ENCODE measurements at places on chromosomes 16 and 17.

GRCh38 chr17:77842528-77843147, 115.9 kb upstream of the TNRC6C start:
- no peak for DNase-seq

GRCh38 chr16:70438585-70438968, 323 bp downstream of the ST3GAL2 start:
- no peak for DNase-seq

- no peak for DNase-seq
Observed at GRCh38 chr17:74555427-74555940, 9.6 kb upstream of the CD300C start.

- DNase-seq: no peak
Observed at GRCh38 chr17:67747681-67748235, 30.0 kb downstream of the NOL11 start.

GRCh38 chr17:72378414-72379390, 257.9 kb downstream of the SOX9 start:
- DNase-seq: no peak

- no peak for DNase-seq
Observed at GRCh38 chr16:23466162-23466885, 13.3 kb upstream of the COG7 start.

DNA sequence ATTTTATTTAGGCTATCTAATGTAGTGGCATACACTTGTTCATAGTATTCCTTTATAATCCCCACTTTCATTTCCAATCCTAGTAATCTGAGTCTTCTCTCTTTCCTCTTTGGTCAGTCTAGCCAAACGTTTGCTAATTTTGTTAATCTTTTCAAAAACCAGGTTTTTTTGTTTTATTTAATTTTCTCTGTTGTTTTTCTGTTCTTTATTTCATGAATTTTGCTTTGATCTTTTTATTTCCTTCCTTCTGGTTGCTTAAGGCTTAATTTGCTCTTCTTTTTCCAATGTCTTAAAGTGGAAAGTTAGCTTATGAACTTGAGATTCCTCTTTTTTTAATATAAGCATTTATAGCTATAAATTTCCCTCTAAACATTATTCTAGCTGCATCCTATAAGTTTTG, 68.9 kb downstream of the NACA2 start:
- no peak for DNase-seq

DNA sequence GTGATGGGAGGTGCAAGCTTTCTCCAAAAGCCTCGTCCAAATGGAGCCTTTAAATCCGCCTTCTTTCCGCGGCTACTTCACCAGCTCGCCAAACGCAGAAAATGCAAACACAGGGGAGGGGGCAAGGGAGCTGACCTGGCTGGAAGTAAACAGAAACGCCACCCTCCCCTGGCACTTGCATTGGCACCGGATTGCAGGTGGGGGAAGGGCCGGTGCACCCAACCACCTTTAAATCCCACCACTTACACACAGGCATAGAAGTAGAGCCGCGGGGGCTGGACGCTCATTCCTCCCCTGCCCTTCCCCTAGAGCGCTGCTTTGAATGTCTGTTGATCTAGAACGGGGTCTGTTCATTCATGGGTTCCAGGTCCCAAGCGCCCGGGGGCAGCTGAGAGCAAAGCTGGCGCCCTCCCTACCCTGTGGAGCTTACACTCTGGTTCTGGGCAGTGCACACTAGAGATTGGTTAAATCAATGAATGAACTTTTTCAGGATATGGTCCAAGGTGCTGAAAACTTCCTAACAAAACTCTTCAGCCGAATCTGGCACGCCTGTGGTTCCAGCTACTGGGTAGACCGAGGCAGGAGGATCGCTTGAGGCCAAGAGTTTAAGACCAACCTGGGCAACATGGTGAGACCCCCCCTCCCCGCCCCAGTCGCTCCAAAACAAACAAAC, 920 bp upstream of the ZCCHC14 start:
- DNase-seq: no peak

DNA sequence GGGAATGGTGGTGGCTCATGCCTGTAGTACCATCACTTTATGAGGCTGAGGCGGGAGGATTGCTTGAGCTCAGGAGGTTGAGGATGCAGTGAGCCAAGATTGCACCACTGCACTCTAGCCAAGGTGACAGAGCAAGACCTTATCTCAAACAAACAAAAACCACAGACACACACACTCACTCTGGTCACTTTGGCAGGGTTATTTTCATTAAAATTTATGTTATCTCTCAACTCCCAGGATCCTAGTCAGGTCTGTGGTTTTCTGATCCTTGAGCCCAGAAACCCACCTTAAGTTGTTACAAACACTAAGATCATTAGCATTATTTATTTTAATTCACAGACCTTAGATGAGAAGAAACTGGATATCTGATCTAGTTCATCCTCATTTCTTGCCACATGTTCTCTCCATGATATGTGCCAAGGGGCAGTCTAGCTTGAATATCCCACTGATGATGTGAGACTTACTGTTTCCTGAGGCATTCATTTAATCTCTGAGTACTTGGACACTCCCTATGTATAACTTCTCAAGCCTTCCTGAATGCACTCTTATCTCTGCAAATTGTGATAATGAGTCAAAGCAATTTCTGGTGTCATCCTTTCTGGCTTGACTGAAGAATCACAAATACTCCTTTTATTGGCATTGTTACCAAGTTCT, 9.6 kb downstream of the ABHD15 start:
- DNase-seq: no peak

- no peak for DNase-seq
Observed at GRCh38 chr17:49564638-49565037, 11.0 kb upstream of the NXPH3 start.

DNA sequence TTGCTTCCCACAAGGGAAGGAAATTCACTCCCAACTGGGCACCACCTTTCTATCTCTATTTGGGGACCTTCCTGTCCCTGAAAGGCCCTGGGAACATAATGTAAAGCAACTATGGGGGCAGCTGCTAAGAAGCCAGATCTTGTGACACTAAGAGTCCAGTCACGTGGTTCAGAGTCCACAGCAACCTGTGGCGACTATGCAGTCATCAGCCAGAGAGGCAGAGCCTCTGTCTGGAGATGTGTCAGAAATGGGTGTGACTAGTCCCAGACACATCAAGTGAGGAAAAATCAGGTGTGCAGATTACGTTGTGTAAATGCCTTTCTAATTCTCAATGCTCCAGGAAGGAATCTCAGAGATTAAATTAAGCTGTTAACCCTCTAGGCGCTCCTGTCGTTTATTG, 26.6 kb upstream of the SKAP1 start:
- no peak for DNase-seq

DNA sequence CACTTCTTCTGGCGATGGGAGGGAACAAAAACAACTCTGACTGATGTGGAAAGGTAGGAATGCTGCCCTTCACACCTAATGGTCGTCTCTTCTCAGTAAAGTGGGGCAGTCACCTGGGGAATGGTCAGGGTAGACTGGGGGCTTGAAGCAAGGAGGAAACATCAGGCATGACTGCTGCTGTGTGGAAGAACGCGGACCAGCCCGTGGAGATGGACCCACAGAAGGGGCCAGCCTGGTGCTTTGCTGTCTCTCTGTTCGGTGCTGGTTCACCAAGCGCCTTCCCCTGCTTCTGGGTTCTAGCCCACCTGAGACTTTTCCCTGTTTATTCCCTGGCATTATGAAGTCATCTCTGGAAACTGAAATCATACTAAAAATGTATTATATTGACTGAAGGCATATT, 96.2 kb upstream of the DNAH17 start:
- no peak for DNase-seq

- no peak for DNase-seq
Observed at GRCh38 chr16:85592700-85593493, 20.2 kb upstream of the GSE1 start.

- DNase-seq: no peak
Observed at GRCh38 chr16:78583441-78583840, 484.0 kb downstream of the WWOX start.

DNA sequence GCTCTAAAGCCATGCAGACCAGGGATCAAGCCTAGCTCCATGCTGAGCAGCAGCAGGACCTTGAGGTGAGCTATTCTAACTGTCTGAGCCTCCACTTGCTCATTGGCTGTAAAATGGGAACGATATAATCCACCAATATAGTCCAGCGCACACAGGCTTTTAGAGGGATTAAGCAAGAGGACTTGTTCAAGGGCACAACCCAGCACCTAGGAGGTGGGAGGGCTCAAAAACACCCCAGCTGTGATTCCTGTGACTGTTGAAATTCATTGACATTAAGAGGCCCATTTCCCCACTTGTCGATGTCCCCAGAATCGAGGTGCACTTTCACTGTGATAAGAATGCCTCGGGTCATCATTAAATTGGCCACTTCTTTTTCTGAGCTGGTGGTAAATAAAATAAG, 4.1 kb downstream of the USH1G start:
- DNase-seq: no peak

DNA sequence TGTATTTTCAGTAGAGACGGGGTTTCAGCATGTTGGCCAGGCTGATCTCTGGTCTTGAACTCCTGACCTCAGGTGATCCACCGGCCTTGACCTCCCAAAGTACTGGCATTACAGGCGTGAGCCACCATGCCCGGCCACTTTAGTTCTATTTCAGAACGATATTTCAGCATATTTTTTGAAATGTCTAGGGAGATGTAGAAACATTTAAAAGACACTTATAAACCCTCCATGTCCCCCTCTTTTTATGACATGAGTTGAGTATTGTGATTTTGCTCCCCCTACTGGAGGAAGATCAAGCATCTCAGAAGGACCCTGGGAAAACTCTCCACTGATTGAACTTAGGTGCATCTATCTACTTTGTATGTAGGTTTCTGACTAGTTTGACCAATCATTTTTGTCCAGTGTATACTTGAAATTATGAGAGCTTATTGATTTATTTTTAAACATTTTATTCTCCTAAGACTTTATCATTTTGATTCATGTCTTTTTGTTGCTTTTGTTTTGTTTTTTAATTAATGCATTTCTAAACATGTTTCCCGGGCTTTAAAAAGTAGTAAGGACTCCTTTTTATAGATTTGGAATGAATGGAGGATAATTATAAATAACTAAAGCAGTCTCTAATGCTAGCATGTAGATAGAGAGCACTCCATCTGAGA, 105.1 kb downstream of the CHD9 start:
- no peak for DNase-seq

DNA sequence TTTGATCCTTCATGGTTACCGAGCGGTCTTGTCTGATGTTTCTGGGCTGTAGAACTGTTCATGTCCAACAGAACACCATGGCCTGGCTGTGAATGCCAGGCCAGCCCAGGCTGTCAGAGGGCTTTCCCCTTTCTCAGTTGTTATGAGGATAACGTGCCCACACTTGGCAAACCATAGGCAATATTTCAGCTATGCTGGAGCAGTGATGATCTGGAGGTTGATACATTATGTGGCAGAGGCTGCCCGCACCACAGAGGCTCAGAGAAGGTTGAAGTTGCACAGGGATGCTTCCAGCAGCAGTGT, 92.9 kb downstream of the C16orf78 start:
- no peak for DNase-seq

DNA sequence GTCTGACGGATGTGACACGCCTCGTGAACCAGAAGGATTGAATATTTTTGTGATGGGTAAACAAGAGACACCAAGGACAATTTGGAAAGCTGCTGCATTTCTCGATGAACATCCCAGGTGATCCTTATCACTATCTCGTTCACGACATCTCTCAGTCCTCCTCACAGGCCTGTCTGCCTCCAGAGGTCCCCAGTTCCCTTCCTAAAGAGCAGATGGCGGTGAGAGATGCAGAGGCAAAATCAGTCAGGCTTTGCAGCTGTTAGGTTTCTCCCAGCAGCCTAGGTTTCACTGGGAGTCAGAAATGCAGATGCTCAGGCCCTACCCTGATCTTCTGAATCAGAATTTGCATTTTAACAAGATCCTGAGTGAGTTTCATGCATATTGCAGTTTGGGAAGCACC, 23.6 kb downstream of the SCPEP1 start:
- no peak for DNase-seq

GRCh38 chr17:27807567-27808470, 7.5 kb upstream of the NOS2 start:
- peak; percentile 36 for DNase-seq

DNA sequence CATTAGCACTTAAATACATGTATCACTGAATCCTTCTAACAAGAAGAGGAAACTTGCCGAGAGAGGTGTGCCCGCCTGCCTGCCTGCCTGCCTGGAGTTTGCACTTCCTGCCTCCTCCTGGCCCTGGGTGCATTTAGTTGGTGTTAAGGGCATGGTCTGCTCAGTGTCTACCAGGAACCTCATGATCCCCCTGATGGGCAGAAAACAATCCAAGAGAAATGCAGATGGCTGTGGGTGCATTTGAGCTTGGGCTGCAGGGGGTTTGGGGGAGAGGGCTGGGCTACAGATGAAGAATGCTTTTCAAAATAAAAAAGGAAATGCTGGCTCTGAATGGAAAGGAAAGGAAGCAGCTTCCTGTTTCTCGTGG, 10.1 kb downstream of the KSR1 start:
- no peak for DNase-seq

- no peak for DNase-seq
Observed at GRCh38 chr16:29656688-29657523, 6.1 kb upstream of the SPN start.

- no peak for DNase-seq
Observed at GRCh38 chr17:10197721-10198508, 491 bp downstream of the GAS7 start.

DNA sequence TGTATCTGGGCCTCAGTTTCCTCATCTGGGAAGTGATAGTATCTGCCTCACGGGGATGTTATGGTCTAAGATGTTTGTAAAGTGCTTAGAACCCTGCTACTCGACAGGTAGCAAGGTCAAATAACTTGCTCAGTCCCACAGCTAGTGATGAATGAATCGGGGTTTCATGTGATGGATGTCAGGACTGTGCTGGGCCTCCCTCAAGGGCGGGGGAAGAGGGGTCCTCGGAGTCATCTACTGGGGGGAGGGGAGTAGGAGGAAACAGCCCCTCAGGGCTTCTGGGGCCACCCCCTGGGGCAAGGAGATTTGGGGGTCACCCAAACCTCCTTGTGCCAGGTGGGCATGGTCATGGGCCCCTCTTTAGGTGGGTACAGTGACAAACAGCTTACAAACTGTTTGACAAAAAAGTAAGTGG, 732 bp downstream of the PNPO start:
- DNase-seq: no peak

GRCh38 chr16:86243123-86243473, 267.2 kb upstream of the FOXF1 start:
- no peak for DNase-seq

DNA sequence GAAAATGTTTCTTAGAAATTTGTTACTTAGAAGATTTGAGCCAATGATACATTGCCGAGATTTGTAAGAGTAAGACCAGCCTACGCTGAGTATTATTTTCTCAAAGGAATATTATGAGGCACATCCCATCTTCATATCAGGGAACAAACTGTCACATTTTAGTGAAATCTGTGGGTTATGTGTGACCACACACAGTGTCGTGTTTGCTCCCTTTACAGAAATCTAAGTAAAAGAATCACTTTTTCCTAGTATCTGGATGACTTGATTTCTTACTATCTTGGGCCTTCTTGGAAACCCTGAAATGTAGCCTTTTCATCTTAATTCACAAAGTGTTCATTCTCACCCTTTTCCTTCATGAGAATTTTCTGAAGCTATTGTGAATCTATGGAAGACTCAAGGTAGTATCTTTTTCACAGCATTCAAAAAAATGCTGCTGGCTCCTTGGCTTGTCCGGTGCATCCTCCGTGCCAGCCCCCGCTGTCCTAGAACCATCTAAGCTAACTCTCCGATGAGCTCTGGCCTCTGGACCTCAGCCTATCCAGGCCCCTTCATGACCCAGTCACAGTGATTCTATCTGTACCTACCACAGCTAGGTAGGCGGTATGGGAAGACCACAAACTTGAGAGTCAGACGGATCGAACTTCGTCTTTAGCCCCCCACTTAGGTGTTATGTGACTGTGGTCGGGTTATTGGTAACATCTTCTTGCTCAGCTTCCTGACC, 524.3 kb downstream of the MAF start:
- DNase-seq: no peak

GRCh38 chr16:53837426-53837825, 133.5 kb downstream of the FTO start:
- DNase-seq: no peak

Measured in activated T-cell treated with anti-CD3 and anti-CD28 coated beads for 4 hours (primary cell).